ENCODE measurements at places on chromosomes 11 and 22. TPM values are rescaled to one million over a fixed set of nuclear protein-coding genes. Genes with fewer than 3 reads are reported as not detected.
A peak's percentile ranks its signal among the peaks of the same experiment; 100 is the strongest.

Gene GRM5
- not detected for total RNA-seq

- H3K4me1 ChIP-seq: peaks cover 15% of the 10 kb centered on the region
- no peak overlapping the region for H3K4me3 ChIP-seq
Measured at GRCh38 chr11:129119036-129119435, 73.1 kb downstream of the ARHGAP32 start.

- H3K27ac ChIP-seq: peak overlapping the region; percentile 77
- peaks cover 16% of the 10 kb centered on the region for H3K4me1 ChIP-seq
- no peaks in the 10 kb centered on the region for H3K27me3 ChIP-seq
- H3K36me3 ChIP-seq: peaks cover 36% of the 10 kb centered on the region
Measured at GRCh38 chr11:130124096-130124495, 35.5 kb upstream of the ST14 start.

- no peaks in the 10 kb centered on the region for H3K36me3 ChIP-seq
- no peak for DNase-seq
- H3K27me3 ChIP-seq: peaks cover 14% of the 10 kb centered on the region
- no peak overlapping the region for H3K4me3 ChIP-seq
- H3K4me1 ChIP-seq: no peaks in the 10 kb centered on the region
Measured at GRCh38 chr11:45578316-45578715, 87.1 kb downstream of the CHST1 start.

GRCh38 chr22:45657701-45658100 lies 13.9 kb upstream of the ATXN10 start:
- no peak for DNase-seq
- H3K36me3 ChIP-seq: no peaks in the 10 kb centered on the region
- H3K4me3 ChIP-seq: no peak overlapping the region
- H3K4me1 ChIP-seq: peaks cover 1% of the 10 kb centered on the region
- H3K27me3 ChIP-seq: peaks cover 33% of the 10 kb centered on the region

- no peak for DNase-seq
- H3K27me3 ChIP-seq: no peaks in the 10 kb centered on the region
- H3K4me1 ChIP-seq: peaks cover 52% of the 10 kb centered on the region
Measured at GRCh38 chr22:40486962-40487602, 116.7 kb downstream of the SGSM3 start.

- H3K4me3 ChIP-seq: no peak overlapping the region
- H3K27ac ChIP-seq: no peak overlapping the region
- H3K27me3 ChIP-seq: no peaks in the 10 kb centered on the region
- DNase-seq: no peak
- H3K36me3 ChIP-seq: peaks cover 19% of the 10 kb centered on the region
- H3K4me1 ChIP-seq: peaks cover 7% of the 10 kb centered on the region
Measured at GRCh38 chr11:763549-764321, 13.6 kb downstream of the GATD1 start.

Gene PIWIL4
- 1.2 TPM for total RNA-seq

DNA sequence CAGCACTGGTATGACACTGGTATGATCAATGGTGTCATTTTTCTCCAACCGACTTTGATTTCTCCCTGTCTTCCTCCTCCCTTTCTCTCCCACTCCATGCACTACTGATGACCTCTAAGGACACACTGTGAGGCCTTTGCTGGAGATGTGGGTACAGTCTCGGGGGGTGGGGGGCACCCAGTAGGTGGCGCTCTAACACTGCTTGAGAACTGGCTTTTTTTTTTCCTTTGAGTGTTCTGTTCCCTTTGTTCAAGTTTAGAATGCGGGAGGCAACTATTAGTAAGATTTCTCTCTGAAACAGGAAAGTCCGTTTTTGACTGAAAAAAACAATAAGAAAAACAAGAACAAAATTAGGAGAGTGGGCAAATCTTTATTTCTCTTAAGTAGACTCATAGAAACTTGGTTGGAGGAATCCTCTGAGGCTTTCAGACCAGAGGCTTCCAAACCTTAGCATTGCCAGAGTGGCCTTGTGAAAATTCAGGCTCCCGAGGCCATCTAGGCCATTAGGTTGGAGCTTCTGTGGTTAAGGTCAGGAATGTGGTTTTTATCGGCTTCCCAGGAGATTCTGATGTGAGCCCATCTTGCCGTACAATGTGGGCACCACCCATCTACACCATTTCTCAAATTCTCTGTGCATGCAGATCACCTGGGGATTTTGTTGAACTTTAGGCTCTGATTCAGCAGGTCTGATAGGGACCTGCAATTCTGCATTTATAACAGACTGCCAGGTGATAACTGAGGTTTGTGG lies 43.2 kb downstream of the PANX1 start:
- no peak for DNase-seq
- peaks cover 2% of the 10 kb centered on the region for H3K4me1 ChIP-seq
- no peaks in the 10 kb centered on the region for H3K27me3 ChIP-seq
- H3K27ac ChIP-seq: no peak overlapping the region

DNA sequence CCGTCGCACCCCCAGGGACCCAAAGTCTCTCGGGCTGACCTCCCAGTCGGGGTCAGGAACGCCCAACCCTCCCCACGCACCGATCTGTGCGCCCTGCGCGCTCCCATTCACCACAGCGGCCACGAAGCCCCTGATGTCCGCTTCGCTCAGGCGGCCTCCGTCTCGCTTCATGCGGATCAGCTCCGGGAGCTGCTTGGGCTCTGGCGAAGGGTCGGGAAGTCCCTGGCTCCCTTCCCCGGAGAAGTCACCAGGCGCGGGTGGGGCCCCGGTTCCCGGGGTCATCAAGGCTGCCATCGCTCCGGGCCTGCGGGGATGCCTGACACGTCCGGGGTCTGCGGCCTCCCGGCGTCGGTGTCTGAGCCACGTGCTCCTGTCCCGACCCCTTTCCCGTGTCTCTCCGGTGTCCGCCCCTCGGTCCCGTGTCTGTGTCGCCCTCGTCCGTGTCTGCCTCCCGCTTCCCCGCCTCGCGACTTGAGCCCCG lies 356 bp downstream of the TYMP start:
- peaks cover 17% of the 10 kb centered on the region for H3K27me3 ChIP-seq
- peak overlapping the region; percentile 56 for H3K4me3 ChIP-seq

GRCh38 chr11:103480421-103480820 lies 371.2 kb downstream of the DYNC2H1 start:
- no peaks in the 10 kb centered on the region for H3K36me3 ChIP-seq
- no peak for DNase-seq
- no peak overlapping the region for H3K27ac ChIP-seq
- no peaks in the 10 kb centered on the region for H3K27me3 ChIP-seq
- peaks cover 5% of the 10 kb centered on the region for H3K4me1 ChIP-seq

Gene RAB36
- 4.8 TPM for total RNA-seq

- no peak overlapping the region for H3K27ac ChIP-seq
- no peaks in the 10 kb centered on the region for H3K4me1 ChIP-seq
- no peaks in the 10 kb centered on the region for H3K36me3 ChIP-seq
- no peak for DNase-seq
Measured at GRCh38 chr11:32538804-32539203, 44.8 kb upstream of the EIF3M start.

DNA sequence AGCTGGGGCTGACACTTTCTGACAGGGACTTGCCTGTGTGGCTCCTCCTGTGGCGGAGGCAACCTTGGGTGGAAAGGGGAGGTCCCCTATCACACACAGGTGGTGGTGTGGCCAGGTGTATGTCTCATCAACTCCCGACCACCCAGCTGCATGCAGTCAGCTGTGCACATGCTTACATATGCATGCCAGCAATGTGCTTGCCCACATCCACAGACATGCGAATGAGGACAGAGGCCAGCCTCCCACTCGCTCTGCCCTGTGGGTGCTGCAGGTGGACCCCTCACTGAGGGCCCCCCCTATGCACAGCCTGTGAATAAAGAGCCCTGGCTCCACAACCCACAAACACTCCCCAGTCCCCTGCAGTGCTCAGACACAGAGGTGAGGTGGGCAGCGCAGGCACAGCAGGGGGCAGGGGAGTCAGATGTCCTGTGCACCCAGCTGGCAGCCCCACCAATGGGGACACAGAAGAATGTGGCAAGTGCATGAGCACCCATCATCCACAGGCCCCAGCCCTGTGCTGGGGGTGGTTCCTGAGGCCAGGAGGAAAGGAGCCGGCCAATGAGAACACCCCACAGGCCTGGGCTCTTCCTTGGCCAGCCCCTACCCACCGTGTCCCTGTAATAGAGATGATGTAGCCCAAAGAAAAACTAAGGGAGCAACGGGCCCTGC lies 9.5 kb downstream of the GNB1L start:
- H3K4me3 ChIP-seq: no peak overlapping the region
- H3K4me1 ChIP-seq: peaks cover 34% of the 10 kb centered on the region
- peak overlapping the region; percentile 87 for H3K27ac ChIP-seq
- no peaks in the 10 kb centered on the region for H3K27me3 ChIP-seq
- no peak for DNase-seq

GRCh38 chr11:45982656-45983470 lies 60.4 kb downstream of the LARGE2 start:
- peak overlapping the region; percentile 39 for H3K27ac ChIP-seq
- H3K36me3 ChIP-seq: peaks cover 9% of the 10 kb centered on the region
- H3K4me1 ChIP-seq: peaks cover 11% of the 10 kb centered on the region
- DNase-seq: no peak

Gene GPR83
- not detected for total RNA-seq

GRCh38 chr22:43744700-43745410 lies 67.2 kb downstream of the EFCAB6 start:
- DNase-seq: no peak
- peaks cover 22% of the 10 kb centered on the region for H3K27me3 ChIP-seq
- H3K27ac ChIP-seq: no peak overlapping the region
- no peaks in the 10 kb centered on the region for H3K4me1 ChIP-seq
- H3K4me3 ChIP-seq: no peak overlapping the region

- H3K4me3 ChIP-seq: no peak overlapping the region
- no peak for DNase-seq
- H3K36me3 ChIP-seq: no peaks in the 10 kb centered on the region
- H3K27ac ChIP-seq: no peak overlapping the region
- H3K4me1 ChIP-seq: no peaks in the 10 kb centered on the region
Measured at GRCh38 chr11:19307498-19307897, 66.8 kb upstream of the E2F8 start.

DNA sequence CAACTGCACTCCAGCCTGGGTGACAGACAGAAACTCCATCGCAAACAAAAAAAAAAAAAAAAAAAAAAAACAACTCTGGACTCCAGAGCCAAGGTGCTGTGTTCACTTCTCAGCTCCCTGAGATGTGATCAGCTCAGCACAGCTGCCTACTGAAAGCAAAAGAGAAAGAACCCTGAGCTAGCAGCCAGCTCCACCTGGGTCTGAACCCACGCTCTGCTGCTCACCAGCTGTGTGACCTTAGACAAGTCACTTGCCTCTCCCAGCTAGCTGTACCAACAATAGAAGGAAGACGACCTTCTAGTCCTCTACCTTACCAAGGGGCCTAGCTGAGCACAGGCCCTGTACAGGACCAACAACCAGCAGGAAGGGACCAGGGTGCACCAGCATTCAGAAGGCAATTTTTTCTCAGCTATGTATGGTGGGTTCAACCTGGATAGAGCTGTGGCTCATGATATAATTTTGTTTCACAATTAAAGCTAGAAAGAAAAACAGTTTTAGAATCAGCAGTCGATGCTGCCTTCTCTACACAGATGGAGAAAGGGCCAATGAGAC lies 3.8 kb downstream of the DGCR2 start:
- H3K27me3 ChIP-seq: no peaks in the 10 kb centered on the region
- no peak overlapping the region for H3K4me3 ChIP-seq
- no peaks in the 10 kb centered on the region for H3K36me3 ChIP-seq
- H3K27ac ChIP-seq: no peak overlapping the region
- DNase-seq: no peak

Gene KRTAP5-10
- 0.30 TPM for total RNA-seq

GRCh38 chr11:112884012-112884767 lies 77.0 kb upstream of the NCAM1 start:
- H3K4me1 ChIP-seq: no peaks in the 10 kb centered on the region
- H3K4me3 ChIP-seq: no peak overlapping the region
- DNase-seq: no peak
- H3K27me3 ChIP-seq: no peaks in the 10 kb centered on the region
- no peak overlapping the region for H3K27ac ChIP-seq

DNA sequence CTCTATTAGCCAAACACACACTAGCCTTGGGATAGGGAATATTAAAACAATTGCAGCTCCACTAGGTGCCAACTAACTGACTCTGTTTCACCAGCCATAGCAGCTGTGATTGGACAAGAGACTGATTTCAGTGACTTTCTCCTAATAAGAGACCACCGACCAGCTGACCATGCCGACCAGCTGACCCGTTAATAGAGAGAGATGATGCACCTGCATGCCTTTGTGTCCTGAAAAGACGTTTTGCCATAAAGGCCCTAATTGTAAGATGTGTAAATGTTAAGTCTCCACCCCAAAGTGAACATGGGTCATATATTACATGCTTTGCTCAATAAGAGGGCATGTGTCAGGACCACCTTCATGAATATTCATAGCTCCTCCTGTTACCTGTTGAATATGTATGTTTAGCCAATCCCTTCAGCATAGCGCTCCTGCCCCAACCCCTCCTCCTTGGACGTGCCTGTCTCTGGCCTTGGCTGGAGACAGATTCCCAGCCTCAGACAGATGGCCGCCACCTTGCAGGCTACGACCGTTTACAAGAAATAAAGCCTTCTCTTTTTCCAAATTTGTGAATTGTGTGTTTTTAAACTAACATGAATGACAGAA lies 1.3 kb upstream of the NADSYN1 start:
- no peak for DNase-seq
- no peaks in the 10 kb centered on the region for H3K27me3 ChIP-seq
- H3K4me3 ChIP-seq: peak overlapping the region; percentile 85
- peaks cover 9% of the 10 kb centered on the region for H3K36me3 ChIP-seq

- no peak overlapping the region for H3K4me3 ChIP-seq
- H3K4me1 ChIP-seq: no peaks in the 10 kb centered on the region
- no peaks in the 10 kb centered on the region for H3K36me3 ChIP-seq
- H3K27me3 ChIP-seq: peaks cover 4% of the 10 kb centered on the region
- no peak overlapping the region for H3K27ac ChIP-seq
- no peak for DNase-seq
Measured at GRCh38 chr11:118001494-118001971, 15.3 kb downstream of the IL10RA start.

Gene PGM2L1
- total RNA-seq: 19.8 TPM

GRCh38 chr11:9739123-9739900 lies 75.4 kb downstream of the SWAP70 start:
- no peak for DNase-seq
- no peaks in the 10 kb centered on the region for H3K27me3 ChIP-seq
- H3K4me3 ChIP-seq: no peak overlapping the region
- peaks cover 60% of the 10 kb centered on the region for H3K36me3 ChIP-seq

DNA sequence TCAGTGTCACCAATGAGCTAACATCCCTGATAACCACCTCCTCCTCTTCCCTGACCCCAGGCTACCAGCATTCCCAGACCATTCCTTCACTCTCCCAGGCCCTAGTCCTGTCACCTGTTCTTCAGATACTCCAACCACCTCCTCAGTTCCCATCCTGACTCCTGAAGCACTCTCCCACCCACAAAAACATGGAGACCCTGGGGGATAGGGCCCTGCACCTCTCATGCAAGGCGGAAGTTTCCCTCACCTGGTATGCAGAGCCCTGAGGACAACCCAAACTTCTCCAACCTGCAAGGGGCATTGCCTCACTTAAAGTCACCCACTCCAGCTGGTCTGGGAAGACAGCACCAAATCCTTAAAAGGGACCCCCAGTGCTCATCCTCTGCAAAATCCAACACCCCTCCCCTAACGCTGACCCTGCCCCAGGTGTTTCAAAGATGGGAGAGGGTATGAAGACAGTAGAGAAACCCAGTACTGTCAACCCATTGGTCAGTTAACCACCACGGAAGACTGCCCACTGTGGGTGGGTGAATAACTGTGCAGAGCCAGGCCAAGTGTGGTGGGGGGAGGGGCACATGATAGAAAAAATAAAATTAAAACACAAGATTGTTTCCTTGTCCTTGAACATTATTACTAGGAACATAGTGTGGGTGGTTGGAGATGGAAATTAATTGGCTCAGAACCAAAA lies 1.4 kb downstream of the TNKS1BP1 start:
- H3K27ac ChIP-seq: peak overlapping the region; percentile 99
- no peaks in the 10 kb centered on the region for H3K27me3 ChIP-seq
- DNase-seq: no peak

Gene APOL4
- total RNA-seq: not detected

- peaks cover 64% of the 10 kb centered on the region for H3K36me3 ChIP-seq
- no peak overlapping the region for H3K4me3 ChIP-seq
- H3K27ac ChIP-seq: no peak overlapping the region
- no peak for DNase-seq
Measured at GRCh38 chr22:36297568-36297967, 44.6 kb downstream of the APOL1 start.
